ENCODE measurements at places on chromosomes 11 and 22.

DNA sequence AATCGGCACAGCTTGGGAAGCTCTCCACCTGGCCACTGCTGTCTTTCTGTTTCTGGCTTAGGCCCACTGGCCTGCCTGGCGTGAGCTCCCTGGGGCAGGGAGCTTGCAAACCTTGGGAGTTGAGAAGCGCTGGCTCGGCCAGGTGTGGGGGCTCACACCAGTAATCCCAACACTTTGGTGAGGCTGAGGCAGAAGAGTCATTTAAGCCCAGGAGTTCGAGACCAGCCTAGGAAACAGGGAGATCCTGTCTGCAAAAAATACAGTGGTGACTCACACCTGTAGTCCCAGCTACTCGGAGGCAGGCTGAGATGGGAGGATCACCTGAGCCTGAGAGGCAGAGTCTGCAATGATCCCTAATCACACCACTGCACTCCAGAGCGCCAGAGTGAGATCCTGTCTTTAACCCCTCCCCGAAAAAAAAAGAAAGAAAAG lies 4.0 kb downstream of the AP5B1 start:
- DNase-seq: no peak

DNA sequence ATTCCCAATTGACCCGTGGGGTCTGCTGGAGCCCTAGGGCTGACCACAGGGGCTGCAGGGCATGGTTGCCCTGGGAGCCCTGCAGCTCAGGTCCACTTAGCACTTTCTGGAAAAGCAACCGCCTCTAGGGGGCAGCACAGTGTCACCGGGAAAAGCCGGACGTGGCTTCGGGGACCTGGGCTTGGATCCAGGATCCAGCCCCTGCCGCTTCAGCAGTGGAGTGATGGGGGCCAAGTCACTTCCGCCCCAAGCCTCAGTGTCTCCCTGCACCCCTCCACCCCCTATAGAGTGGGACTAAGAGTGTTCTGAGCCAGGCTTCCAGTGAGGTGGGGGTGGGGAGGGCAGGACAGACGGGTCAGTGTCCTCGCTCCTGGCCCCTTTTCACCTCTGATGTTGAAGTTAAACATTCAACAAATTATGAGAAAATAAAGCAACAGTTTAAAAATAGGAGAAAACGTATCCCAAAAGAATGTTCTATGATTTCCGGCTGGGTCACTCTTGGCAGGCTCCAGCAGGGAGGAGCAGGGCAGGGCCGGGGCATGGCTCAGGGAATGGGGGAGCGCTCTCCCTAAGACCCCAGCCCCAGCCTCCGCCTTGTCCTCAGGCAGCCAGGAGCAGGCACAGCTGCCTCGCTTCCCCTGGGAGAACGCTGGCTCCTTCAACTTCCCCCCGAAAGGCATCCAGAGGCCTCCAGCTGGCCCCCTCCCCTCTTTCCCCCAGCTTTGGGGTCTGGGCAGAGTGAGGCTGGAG lies 96.5 kb upstream of the FGF3 start:
- DNase-seq: no peak

- no peak for DNase-seq
Observed at GRCh38 chr11:12673601-12673923, 659 bp upstream of the TEAD1 start.

- DNase-seq: no peak
Observed at GRCh38 chr22:44483878-44484277, 14.2 kb downstream of the RTL6 start.

GRCh38 chr11:124210421-124210820 lies 27.3 kb downstream of the OR10D3 start:
- DNase-seq: no peak

GRCh38 chr11:82969811-82970210 lies 68.3 kb downstream of the DDIAS start:
- no peak for DNase-seq

GRCh38 chr11:26245046-26245445 lies 86.9 kb upstream of the ANO3 start:
- DNase-seq: no peak

DNA sequence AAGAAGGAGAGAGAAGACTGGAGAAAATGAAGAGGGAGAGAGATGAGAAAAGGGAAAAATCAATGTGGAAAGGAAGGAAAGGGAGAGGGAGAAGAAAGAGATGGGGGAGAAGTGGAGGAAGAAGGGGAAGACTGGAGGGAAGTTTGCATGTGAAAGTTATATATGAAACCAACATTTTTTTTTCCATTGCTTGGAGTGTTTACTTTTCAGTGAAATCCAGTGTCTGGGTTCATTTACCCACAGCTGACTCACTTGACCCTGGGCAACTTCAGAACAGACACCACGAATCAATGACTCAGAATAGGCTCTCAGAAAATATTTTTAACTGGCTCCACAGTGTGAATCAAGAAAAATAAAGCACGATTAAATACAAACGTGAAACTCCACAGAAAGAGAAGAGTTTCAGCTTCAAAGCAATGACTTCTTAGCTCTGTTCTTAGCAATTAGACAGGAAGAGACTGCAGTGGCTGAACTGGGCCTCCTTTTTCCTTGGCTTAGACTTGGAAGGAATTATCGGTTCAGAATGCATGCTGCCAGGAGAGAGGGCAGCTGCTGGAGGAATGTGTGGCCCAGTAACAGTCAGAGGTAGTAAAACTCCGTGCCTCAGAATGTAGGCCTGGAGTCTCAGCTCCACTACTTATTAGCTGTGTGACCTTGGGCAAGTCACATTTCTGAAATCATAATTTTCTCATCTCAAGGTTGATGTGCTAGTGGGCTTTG lies 237.5 kb downstream of the MIAT start:
- DNase-seq: peak; percentile 60

DNA sequence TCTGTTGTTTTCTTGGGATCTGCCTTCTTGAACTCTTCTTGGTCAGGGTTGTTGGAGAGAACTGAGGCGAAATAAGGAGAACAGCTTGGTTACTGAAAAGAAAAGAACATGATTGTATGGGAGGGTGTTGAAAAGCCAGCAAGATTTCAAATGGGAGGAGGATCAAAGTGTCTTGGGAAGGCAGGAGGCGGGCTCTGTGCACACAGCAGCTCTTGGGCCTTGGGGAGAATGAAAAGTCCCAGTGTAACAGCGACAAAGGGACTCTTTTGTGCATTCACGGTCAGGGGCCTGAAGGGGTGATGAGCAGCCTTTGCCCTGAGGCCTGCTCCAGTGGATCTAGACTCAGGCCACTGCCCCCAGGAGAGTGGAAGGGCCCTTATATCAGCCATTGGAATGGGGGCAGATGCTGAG lies 135.4 kb downstream of the ADAMTS15 start:
- no peak for DNase-seq

- DNase-seq: no peak
Observed at GRCh38 chr11:64185175-64185692, 737 bp upstream of the STIP1 start.

- DNase-seq: no peak
Observed at GRCh38 chr22:30743257-30744020, 48.8 kb downstream of the OSBP2 start.

- DNase-seq: no peak
Observed at GRCh38 chr11:114942207-114942606, 263.9 kb downstream of the NXPE2 start.

DNA sequence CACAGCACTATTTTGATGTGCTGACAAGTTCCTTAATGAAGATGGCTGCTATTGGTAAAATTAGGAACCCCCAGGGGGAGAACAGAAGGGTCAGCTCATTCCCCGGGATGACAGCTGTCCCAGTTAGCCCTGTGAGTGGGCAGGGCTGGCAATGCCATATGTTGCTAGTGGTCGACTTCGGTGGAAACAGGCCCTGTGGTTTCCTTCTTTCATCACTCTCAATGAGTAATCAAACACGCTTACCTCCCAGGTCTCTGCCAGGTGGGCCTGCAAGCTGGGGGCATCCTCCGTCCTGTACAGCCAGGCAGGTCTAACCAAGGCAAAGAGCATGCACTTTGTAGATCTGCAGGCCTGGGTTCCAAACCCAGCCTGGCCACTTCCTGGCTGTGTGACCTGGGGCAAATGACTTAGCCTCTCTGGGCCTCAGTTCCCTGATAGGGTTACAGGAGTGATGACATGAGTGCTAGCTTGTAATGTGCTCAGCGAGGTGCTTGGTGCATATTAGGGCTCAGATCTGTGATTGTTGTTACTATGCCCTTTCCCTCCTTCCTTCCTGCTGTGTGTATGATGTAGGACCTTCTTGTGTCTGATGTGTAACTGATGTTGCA lies 85.2 kb downstream of the TSPAN18 start:
- DNase-seq: no peak

GRCh38 chr11:116119158-116119557 lies 614.9 kb upstream of the CADM1 start:
- DNase-seq: no peak

- no peak for DNase-seq
Observed at GRCh38 chr22:33139937-33140336, 81.8 kb upstream of the SYN3 start.

- no peak for DNase-seq
Observed at GRCh38 chr22:44677871-44678555, 24.0 kb upstream of the PRR5 start.

DNA sequence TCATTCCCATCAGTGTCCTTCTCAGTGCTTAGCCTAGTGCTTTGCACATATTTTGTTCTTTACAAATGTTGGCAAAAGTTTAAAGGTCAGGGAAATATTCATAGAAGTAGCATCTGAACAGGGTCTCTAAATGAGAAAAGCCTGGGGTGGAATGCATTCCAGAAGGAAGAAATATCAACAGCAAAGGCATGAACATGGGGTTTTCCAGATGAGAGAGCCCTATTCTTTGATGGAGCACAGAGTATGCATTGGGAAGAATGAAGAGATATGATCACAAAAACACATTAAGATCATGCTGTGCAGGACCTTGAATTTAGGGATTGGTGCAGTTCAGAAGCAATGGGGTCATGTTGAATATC lies 140.2 kb downstream of the SNX19 start:
- DNase-seq: no peak

GRCh38 chr11:46896719-46897406 lies 21.5 kb downstream of the LRP4 start:
- DNase-seq: no peak

DNA sequence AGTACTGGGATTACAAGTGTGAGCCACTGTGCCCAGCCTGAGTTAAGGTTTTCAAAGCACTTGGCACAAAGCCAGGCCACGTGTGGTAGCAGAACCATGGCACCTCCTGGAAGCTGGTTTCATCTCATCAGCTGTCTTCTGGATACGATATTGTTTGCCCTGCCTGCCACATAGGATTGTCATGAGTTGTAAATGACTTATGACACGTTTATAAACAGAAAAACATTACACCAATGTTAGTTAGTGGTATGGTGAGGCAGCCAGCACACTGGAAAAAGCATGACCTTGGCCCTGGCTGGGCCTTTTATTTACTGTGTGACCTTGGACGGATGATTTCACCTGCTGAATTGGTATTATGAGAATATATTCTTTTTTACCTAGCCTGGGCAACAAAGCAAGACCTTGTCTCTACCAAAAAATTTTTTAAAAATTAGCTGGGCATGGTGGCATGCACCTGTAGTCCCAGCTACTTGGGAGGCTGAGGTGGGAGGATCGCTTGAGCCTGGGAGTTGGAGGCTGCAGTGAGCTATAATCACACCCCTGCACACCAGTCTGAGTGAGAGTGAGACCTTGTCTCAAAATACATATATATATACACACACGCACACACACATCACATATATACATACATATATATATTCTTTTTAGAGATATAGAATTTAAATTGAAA lies 24.0 kb upstream of the MYH9 start:
- no peak for DNase-seq

Data from epithelial cell of prostate (primary cell).